H1 (cell line): ENCODE measurements at places on chromosomes 3 and 15. TPM values are rescaled to one million over a fixed set of nuclear protein-coding genes. Genes with fewer than 3 reads are reported as not detected.
A peak's percentile ranks its signal among the peaks of the same experiment; 100 is the strongest.

Gene MUSTN1
- total RNA-seq, result 0.84 and 2.4 TPM in 2 replicates

Gene MRAS
- total RNA-seq, result 15.6 and 16.2 TPM in 2 replicates

DNA sequence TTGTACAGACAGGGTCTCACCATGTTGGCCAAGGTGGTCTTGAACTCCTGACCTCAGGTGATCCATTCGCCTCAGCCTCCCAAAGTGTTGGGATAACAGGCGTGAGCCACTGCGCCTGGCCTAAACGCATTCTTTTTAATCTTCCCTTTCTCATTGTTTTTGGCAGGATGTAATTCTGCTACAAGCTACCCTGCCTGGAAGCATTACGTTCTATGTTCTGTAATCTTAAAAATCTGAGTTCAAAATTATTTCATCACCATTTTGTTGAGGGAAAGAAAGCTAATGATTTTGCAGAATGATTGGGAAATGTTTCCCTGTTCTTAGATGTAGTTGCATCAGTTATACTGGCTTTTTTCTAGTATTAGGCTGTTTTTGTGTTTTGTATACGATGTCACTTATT is 71.5 kb downstream of the RGMA start:
- DNase-seq, result no peak

DNA sequence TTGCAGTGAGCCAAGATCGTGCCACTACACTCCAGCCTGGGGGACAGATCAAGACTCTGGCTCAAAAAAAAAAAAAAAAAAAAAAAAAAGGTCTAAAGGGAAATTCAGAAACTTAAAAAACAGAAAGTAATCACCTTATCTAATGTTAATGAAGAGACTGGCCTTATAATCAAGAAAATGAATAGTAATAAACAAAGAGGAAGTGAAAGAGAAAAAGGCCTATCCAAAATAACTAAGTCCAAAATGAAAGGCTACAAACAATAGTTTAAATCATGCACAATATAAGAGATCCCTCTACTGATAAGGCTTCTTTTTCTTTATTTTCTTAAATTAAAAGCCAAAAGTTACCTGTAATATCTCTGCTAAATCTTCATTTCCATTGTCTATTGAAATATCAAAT is 37.1 kb upstream of the HDC start:
- no peak for DNase-seq

Gene GOLGA8N
- 0.63 and 0.99 TPM in 2 replicates for total RNA-seq

DNA sequence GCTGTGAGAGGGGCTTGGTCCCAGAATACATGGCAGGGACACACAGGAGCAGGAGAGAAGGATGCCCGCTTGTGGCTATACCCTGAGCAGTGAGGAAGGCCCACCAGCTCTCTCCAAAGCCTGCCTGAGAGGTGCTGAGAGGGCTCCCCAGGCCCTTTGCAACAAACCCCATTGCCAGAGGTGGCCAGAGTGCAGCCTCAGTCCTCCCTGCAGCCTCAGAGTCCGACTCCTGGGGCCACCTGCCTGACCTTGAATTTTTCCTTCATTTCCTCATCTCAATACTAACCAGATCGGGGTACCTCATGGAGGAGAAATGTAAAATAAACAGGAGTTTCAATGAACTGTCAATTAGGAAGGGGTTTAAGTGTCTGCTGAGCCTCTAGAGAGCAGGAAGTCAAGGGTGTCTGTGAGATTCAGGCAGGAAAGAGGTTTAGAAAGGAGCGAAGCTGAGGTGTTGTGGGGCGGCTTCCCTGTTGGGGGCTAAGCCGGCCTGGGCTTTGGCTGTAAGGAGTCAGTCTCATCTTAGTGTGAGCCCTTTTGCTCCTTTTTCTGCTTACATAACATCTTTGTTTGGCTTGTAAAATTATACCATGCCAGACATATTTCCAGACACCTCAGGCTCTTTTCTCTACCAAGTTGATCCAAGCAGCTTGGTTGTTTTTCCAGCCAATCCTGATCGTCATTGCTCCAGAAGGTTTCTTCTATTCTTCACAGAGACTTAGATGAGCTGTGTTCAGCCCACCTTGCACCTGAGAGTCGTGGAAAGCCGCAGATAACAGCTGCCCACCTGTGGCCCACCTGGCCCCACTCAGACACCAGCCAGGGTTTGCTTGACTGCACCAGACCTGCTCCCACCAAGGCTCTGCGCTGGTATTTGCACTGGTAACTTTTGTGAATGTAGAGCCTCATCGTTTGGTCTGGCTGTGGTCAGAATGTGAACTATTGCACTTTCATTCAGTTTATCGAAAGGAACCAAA is 36.7 kb downstream of the CMTM7 start:
- no peak for DNase-seq

DNA sequence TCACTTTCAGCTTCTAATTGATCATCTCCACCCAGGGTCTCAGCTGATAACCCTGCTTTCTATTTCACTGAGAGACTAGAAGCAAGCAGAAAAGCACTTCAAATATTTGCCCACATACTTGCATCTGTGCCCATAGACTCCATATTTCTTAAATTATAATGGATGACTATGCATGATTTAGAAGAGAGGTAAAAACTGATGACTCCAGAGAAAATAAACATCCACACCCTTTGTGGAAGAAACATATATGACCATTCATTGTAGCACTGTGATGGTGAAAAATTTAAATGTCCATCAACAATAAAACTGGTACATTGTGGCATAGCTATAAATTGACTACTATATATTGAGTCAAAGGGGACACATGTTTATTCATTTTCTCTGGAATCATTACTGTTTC is 7.1 kb upstream of the IGF2BP2 start:
- no peak for DNase-seq

DNA sequence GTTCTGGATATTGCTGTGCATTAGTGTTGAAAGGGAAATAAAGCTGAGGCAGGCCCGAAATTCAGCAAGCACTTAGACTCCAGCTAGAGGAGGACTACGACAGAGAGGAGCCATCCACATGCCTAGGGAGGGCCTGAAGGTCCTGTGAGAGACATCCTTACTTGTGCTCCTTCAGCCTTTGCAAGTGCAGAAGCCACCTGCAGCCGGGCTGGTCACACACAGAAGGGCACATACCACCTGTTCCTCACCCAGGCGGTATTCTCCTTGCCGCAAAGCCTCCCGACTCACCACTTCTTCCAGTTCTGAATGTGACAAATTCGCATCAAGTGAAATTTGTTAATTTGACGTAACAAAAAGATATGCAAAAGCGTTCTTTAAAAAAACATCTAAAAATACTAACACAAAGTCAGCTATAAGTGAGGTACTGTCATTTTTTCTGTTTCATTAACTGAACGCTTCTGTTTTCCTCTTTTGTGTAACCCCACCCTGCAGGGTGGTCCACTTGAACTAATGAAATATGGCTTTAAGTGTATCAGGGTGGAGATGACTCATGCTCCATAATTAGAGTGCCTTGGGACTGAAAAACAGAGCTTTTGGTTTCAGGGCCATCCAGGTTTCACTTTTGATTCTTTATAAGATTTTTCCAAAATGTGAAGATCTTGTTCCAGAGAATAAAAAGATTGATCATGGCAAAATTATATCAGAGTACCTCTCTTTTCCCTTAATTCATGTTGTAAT is 467.9 kb upstream of the ATP11B start:
- DNase-seq, result no peak

GRCh38 chr3:196431181-196432136 is 768 bp downstream of the UBXN7 start:
- DNase-seq, result no peak

Gene TF
- total RNA-seq, result 0.06 and 0.26 TPM in 2 replicates

Gene SPATA12
- 0.19 and 0.34 TPM in 2 replicates for total RNA-seq

Gene DAZL
- total RNA-seq, result 2.3 and 3.4 TPM in 2 replicates

Gene MINAR1
- total RNA-seq, result 0.59 and 0.67 TPM in 2 replicates

- no peak for DNase-seq
These were observed 48.1 kb downstream of the SUSD5 start for GRCh38 chr3:33170531-33170930.

GRCh38 chr15:92878593-92879053 is 21.5 kb upstream of the CHD2 start:
- no peak for DNase-seq

- no peak for DNase-seq
These were observed 77.6 kb upstream of the DLG1 start for GRCh38 chr3:197376020-197376419.

DNA sequence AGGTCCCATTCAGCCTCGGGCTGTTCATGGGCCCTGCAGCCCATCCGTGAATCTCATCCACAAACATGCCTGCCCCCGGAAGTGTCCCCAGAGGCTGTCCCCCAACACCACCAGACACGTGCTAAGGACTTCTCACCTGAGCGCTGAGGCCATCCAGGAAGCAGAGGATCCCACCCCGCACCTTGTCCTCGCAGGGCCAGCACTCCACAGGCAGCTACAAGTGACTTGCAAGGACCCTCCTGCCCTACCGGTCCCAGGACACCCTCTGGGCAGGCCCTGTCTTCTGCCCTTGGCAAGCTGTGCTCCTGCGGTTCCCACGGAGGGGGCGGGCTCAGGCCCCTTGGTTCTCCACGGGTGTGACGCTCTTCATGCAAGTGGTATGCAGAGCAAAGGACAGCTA is 146.0 kb downstream of the NUP210 start:
- DNase-seq, result no peak

Gene UROC1
- total RNA-seq, result not detected in 2 replicates

GRCh38 chr3:155676252-155676981 is 68.5 kb downstream of the PLCH1 start:
- DNase-seq, result peak; percentile 9

DNA sequence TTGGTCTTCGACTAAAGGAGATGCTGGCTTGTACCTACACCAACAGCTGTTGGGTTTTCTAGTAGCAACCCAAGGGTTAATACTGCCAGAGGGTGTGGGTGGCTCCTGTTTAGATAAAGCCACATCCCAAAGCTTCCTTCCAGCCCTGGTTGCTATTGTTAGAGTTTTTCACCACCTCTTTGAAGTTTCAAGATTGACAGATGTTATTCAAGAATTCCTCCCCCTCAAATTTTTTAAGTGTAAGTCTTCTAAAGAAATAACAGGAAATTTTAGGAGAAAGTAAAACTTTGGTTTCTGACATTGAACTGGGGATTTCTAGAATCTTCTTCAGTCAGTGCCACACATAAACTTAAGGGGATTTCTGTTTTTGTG is 60.9 kb downstream of the TGFBR2 start:
- no peak for DNase-seq

DNA sequence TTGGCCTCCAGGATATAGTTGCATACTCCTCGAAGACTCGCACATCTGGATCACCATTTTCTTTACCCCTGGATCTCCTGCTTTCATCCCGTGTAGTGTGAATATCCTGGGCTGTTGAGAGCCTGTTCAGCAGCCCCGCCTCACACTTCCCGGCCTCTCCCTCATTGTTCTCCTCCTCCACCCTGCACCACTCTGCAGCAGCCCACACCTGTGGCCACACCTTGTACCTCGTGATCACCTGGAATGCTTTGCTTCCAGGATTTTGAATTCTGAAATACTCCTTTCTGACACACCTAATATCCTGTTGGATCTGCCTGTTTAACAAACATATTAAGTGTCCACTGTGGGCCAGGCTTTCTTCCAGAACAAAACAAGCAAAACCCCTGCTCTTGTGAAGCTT is 14.4 kb downstream of the ABHD17C start:
- no peak for DNase-seq

DNA sequence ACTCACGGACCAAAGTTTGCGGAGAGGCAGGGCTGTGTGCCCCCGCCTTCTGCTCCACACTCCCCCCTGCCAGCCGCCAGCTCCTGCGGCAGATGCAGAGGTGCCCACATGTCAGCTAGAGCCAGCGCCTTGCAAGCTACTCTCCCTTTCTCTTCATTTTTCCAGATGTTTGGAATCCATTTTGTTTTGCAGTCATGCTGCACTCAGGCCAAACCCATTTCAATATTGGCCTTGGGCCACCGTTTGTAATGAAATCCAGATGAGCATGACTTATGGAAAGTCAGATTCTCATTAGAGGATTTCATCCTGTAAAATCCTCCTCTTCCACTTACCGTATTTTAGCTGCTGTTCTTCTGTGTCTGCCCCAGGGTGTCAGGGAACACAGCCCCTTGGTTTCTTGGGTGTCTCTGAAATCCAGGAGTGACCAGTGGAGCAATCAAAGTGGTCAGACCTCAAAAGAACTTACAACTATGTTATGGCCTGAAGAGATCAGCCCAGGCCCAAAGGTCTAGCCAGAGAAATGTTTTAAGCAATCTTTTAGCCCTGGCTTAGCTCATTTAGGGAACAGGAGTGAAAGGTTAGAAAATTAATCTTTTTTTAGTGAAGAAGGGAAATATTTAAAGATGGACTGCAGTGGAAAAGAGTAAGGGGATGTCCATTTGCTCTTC is 65.8 kb downstream of the AAGAB start:
- no peak for DNase-seq

GRCh38 chr3:58725326-58725853 is 58.8 kb upstream of the FAM3D start:
- DNase-seq, result no peak

Gene PAK6
- 9.0 and 9.4 TPM in 2 replicates for total RNA-seq

GRCh38 chr3:177596816-177597271 is 399.6 kb upstream of the TBL1XR1 start:
- no peak for DNase-seq

DNA sequence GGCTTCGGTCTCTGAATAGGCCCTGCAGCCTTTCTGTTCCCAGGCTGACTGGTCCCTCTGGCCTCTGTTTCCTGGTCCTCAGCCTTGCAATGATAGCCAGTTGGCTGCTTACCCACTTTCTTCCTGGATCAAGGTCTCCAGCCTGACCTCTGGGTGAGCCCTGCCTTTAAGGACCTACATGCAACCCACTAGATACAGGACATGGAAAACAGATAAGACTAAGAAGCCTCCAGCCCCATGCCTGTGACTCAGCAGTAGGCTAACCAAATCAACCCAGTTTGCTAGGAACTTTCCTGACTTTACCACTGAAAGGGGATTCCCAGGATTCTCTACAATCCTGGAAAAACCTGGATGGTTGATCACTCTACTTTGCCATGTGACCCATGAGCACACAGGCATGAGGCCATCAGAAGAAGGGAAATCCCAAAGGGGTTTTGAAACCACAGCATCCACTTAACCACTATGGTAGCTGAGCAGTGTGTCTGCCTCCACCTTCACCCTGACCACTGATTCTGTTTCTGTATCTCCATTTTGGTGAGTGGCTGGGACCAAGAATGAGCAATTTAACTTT is 188.1 kb downstream of the CHST2 start:
- no peak for DNase-seq

Gene CCR8
- total RNA-seq, result not detected in 2 replicates

GRCh38 chr15:98785807-98786621 is 137.7 kb downstream of the IGF1R start:
- DNase-seq, result no peak

- no peak for DNase-seq
These were observed at the start of gene CCR2 for GRCh38 chr3:46353647-46354410. Gene CCR2 (plus strand): TSS chr3:46354111. CDS start chr3:46357528, 3,417 bp downstream.

Gene CD276
- total RNA-seq, result 152 and 156 TPM in 2 replicates

DNA sequence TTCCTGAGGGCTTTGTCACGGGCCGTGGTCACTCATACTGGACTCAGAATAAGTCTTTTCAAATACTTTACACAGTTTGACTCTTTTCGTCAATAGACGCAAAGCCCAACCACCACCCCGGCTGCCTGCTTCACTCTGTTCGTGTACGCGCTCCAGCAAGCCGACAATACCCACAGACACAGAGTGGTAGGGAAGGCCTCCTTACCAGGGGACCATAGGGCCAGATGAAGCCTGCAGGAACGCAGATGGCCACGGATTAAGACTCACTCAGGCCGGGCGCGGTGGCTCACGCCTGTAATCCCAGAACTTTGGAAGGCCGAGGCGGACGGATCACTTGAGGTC is 29.7 kb downstream of the EFCAB12 start:
- DNase-seq, result no peak
